Substantia nigra (tissue), 51 donors: ENCODE measurements at places on chromosomes 16 and 17.

DNA sequence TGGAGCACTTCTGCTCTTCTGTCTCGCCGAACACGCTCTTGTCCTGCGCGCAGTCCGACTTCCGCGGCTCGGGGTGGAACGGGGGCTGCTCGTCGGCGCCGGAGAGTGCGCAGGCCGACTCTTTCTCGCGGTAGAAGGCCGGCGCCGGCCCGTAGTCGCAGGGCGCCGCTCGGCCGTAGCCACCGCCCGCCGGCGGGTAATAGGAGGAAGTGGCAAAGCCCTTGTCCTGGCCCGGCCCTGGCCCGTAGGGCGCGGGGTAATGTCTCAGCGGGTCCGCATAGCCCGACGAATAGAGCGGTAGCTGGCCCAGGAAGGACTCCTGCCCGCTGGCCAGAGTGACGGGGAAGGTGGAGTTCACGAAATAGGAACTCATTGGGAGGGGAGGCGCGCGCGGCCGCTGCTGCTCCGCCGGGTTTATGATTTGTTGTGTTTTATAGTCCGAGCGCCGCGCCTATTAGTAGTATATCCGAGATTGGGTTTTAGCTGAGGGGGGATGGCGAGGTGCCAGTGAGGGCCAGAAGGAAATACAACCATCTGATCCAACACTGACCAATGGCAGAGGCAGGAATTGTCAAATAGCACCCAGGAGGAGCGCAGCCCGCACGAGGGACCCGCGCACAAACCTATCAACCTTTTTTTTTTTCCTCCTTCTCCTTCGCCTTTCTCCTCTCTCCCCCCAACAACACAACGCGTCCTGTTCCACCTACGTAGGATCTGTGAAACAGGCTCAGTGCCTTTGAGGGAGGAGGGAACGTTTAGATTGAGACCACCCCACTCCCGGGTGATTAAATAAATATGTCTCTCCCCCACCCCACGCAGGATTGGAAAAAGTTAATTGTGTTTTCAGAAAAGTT lies 4.4 kb upstream of the HOXB5 start:
- DNase-seq, result no peak

DNA sequence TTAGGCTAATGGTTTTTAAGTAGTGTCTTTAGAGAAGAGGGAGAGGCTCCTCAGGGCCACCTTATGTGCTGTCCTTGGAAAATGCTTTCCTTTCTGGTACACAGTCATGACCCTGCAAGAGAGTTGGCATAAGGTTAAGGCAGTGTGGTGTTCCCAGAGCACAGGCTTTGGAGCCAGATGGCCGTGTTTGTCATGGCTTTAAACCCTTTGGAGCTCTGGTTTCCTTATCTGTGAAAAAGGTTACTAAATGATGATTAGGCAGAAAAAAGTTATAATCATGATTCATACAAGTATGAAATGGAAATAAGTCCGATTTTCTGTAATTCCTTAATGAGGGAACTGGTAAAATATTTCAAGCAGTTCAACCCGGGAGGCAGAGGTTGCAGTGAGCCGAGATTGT lies 13.2 kb downstream of the UTP4 start:
- no peak for DNase-seq

DNA sequence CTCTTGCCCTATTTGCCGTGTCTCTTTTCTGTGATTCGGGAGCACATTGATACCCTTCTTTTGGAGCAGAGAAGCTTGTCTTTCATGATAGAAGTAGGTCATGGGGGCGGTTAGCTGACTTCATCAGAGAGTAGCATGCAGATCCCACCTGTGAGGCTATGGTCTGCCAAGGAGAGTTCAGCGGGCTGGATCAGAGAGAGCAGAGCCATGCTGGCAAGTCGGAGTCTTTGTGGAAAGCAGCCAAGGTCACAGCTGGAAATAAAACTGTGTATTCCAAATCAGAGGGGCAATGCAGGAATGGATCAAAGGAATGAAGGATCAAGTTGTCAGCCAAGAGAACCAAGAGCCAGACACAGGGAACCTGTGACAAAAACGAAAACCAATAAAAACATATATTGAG lies 595.9 kb downstream of the WWOX start:
- DNase-seq, result no peak

GRCh38 chr16:17358355-17358754 lies 112.4 kb downstream of the XYLT1 start:
- no peak for DNase-seq

DNA sequence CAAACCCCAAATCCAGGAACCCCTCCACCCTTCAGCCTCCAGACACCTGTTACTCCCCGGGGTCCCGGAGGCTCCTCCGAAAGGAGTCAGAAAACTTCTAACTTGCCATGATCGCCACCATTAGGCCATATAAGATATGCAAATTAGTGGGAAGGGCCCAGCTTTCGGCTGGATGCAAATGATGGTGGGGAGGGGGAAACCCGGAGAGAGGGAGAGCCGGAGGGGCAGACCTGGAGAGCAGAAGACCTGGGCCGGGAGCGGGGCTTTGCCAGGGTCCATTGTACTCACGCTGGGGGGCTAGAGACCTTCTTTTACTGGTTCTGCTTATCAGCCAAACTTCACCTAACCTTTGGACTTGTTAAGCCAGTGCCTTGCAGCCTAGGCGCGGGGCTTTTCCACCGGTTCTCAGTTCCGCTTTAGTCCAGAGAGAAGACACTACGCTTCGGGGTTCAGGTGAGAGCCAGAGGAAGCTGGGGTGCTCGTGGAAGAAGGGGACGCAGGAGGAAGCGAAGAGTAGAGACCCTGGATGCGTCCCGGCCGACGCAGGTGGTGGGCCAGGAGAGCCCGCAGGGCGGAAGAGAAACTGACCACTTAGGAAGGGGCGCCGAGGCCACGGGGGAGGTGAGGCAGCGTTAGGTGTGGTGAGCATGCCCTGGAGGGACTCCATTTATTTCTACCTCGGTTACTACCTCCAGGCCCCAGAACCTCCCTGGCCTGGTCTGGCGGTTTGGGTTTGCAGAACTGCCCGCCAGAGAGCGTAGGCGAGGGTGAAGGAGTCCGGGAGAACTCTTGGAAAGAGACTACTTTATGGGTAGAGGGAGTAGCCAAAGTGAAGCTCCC lies at the start of gene HNF1B:
TSS of gene HNF1B (minus strand) at position 99 of the 840 bp plus-strand sequence. CDS start 175 bp downstream, outside the sequence.
- no peak for DNase-seq

- DNase-seq, result no peak
These were observed at the start of gene SLC47A2 for GRCh38 chr17:19716108-19717030. SLC47A2 (minus strand) TSS chr17:19716584; CDS start chr17:19716555, 29 bp downstream.

- no peak for DNase-seq
These were observed 105.8 kb downstream of the CMIP start for GRCh38 chr16:81550432-81550808.

DNA sequence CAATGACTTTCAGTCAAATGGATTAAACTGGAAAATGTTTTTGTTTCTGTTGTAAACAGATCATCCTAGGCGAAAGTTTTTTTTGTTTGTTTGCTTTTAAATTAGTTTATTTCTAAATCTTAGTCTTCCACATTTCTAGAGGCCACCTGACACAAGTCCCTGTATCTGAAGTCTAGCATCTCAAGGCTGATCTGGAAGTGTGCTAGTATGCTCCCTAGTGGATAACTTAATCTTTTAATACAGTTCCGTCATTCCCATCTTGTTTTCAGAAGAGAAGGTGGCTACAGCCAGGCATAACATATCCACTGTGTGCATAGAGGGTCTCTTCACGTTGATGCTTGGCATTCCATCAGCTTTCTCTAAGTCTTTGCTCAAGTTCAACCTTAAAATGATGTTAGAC lies 7.6 kb downstream of the IFT20 start:
- no peak for DNase-seq

GRCh38 chr17:45123930-45124796 lies 8.2 kb downstream of the PLCD3 start:
- DNase-seq, result no peak

DNA sequence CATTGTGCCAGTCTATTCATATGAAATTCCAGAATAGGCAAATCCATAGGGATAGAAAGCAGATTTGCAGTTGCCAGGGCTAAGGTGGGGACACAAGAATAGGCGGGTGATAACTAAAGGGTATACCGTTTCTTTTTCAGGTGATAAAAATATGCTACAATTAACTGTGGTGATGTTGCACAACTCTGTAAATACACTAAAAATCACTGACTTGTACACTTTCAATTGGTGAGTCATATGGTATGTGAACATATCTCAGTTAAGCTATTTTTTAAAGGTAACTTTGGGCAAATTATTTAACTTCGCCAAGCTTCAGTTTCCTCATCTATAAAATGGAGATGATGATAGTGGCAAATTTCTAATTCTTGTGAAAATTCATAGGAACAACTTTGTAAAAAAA lies 65.9 kb downstream of the CDYL2 start:
- DNase-seq, result no peak

- no peak for DNase-seq
These were observed 82.2 kb downstream of the SLC6A2 start for GRCh38 chr16:55737966-55738365.

DNA sequence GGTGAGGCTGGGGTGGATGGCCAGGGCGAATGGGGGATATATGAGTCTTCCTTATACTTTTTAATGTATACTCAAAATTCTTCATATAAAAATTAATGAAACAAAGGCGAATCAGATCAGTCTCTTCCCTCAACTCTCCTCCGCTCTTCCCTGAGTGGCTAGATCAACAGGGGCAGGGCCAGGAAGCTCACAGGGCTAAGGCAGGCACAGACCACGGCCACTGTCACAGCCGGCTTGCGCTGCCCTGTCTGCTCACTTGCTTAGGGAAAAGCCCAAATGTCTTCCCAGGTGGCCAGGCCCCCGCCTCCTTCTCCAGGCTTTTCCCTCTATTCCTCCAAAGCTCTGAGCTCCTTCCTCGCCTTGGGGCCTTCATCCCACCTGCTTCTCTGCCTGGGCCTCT lies 6.0 kb downstream of the GRIN2C start:
- no peak for DNase-seq

GRCh38 chr16:31134625-31135534 lies 647 bp downstream of the PRSS8 start:
- DNase-seq, result no peak

DNA sequence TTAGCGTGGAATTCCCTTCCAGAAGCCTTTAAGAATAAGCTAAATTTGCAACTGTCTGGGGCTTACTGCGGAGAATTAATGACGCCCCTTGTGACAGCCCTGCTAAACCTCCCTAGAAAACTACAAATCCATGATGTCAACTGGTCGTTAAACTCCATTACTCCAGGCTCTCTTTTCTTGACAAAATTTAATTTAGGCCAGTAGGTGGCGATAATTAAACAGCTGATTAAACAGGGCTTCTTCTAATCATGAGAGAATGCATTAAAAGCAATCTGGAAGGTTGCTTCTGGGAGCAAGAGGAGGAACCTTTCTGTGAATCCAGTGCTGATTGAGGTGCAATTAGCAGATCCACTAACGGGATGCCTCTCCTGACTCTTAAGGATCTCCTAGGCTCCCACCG lies 8.1 kb upstream of the NLRP1 start:
- no peak for DNase-seq

DNA sequence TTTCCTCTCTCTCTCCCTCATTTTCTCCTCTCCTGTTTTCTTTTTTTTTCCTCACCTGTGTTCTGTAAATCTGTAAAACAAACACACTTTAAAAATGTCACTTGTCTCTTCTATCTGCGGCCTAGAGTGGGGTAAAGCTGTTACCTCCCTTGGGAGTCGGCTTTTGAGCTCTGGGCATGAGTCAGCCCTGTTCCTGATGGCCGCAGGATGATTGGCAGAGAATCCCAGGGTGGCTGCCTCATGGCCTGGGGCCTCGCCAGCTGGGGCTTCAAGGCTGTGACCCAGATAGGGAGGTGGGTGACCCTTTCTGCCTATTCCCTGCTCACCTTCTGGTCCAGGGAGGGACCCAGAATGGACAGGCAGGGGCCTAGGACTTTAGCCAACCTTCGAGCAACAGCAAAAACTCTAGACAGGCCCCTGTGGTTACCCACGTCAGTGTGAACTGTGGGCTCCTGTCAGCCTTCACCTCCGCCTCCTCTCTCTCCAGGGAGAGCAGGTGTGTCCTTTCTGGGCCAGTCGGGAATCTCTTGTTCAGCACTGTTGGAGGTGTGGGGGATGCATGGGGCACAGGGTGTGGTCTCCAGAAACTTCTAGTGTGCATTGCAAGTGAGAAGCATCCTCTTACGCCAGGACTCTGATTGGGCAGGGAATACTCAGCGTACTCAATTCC lies 87.4 kb downstream of the RAP1GAP2 start:
- no peak for DNase-seq

- peak; percentile 53 for DNase-seq
These were observed 42.0 kb downstream of the FOXK2 start for GRCh38 chr17:82561429-82562035.

DNA sequence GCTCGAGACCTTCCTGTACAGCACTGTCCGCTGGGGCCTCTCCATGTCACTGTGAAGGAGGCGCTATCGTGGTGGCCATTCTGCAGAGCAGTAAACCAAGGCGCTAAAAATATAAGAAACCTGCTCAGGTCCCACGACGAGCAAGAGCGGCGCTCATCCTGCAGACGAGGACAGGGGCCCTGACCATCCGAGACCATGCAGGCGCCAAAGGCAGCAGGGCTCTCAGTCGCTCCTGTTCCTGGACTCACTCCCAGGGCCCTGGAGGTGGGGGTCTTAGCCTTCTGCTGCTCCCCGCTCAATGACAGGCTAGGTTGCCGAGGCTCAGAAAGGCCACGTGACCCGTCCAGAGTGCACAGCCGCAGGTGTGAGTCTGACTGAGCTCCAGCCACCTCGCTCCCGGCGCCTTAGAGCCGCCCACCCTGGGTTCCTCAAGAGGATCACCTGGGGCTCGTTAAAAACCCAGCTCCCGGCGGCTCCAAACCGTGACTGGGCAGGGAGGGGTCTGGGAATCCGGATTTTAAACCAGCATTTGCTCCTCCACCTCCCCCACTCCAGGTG lies 509 bp upstream of the ATP2C2 start:
- no peak for DNase-seq

DNA sequence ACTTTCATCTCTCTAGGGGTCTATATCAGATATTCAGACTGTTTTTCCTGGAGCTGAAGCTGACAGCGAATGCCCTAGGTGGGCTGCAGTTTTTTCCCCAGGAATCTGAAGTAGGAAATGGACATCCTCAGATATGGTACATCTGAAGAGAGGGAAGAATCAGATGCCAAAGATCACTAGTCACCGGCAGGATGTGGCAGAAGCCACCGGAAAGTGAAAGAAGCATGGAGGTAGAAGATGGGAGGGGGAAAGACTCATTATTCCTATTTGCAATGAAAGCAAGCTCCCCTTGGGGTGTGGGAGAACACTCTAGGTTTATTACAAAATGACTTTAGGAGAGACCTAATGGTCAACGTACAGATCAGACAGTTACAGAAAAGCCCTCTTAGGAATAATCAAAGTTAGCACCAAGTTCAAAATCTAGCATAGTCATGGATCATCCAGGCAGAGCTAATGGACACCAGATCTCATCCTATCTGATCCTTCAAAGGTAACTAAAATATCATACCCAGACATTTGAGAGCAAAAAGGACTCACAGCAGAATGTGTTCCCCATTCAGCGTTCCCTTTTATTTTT lies 110.7 kb downstream of the HS3ST3A1 start:
- no peak for DNase-seq

- DNase-seq, result no peak
These were observed 204.6 kb downstream of the STX8 start for GRCh38 chr17:9371019-9371418.

DNA sequence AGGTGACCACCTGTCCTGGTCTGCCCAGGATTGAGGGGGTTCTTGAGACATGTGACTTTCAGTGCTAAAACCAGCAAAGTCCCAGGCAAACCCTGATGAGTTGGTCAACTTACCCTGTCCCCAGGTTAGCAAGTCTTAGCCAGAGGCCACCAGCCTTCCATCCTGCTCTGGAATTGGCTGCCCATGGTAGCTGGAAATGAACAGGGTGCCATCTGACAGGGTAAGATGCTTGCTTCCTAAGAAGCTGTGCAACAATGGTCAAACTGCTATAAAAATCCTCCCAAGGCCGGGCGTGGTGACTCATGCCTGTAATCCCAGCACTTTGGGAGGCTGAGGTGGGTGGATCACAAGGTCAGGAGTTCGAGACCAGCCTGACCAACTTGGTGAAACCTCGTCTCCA lies 22.8 kb upstream of the MTMR4 start:
- DNase-seq, result no peak

- no peak for DNase-seq
These were observed 8.1 kb downstream of the USP36 start for GRCh38 chr17:78832541-78832810.
